ENCODE measurements at places on chromosomes 11 and 22.

- no peak for DNase-seq
These were observed 19.9 kb upstream of the EMSY start for GRCh38 chr11:76424891-76425290.

DNA sequence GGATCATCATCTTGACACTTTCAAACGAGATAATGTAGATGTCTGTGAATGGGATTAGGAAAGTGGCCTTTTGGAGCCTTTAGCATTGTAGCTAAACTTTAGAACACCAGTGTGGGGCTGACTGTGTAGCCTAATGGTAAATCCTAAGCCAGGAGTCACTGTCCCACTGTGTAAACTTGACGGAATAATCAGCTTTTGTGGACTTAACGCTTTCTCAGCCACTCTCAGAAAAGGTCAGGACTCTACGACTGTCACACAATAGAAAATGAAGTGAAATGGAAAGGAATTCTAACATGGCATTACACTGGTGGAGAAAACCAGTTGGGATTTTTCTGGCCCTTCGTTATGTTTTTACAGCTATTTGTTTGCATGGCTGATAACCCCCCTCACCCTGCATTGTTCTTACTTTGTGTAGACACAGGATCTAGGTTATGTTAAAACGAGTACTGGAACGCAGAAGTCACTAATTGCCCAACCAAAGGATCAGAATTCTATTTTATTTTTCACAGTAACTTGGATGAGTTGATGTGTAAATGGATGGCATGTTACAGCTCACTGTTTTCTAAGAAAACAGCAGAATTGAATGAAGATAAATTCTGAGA, 22.0 kb upstream of the GRAMD1B start:
- DNase-seq = no peak

- no peak for DNase-seq
These were observed 119.2 kb downstream of the MICAL2 start for GRCh38 chr11:12229450-12230229.

GRCh38 chr22:21917181-21917958, 35.3 kb downstream of the PPM1F start:
- no peak for DNase-seq

GRCh38 chr11:45314900-45315299, 28.8 kb upstream of the SYT13 start:
- no peak for DNase-seq

GRCh38 chr22:32776802-32777201, 24.7 kb upstream of the TIMP3 start:
- DNase-seq = no peak

All from Kasumi-1 (cell line).